ENCODE measurements at places on chromosomes 13 and 19.
A peak's percentile ranks its signal among the peaks of the same experiment; 100 is the strongest.

DNA sequence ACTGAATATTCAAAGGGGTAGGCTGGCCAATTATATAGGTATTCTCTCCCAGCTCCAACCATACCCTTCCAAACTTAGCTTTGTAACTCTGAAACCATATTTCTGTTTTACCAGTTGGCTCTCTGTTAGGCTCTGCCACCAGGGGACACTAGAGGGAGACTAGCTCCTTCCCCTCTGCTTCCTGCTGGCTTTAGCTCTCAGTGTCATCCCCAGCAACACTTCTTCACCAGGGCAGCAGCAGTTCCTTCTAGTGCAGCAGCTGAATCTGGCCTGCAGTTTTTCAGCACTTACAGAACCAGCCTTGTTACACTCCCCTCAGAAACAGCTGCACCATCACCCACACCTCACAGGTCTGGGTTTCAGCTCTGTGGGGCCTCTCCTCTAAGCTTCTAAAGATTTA is 51.0 kb upstream of the DOCK9 start:
- DNase-seq, result no peak

- DNase-seq, result no peak
Observed at GRCh38 chr19:48400018-48400742, 6.7 kb downstream of the GRIN2D start.

GRCh38 chr13:53907891-53908290 is 879.3 kb downstream of the OLFM4 start:
- DNase-seq, result no peak

DNA sequence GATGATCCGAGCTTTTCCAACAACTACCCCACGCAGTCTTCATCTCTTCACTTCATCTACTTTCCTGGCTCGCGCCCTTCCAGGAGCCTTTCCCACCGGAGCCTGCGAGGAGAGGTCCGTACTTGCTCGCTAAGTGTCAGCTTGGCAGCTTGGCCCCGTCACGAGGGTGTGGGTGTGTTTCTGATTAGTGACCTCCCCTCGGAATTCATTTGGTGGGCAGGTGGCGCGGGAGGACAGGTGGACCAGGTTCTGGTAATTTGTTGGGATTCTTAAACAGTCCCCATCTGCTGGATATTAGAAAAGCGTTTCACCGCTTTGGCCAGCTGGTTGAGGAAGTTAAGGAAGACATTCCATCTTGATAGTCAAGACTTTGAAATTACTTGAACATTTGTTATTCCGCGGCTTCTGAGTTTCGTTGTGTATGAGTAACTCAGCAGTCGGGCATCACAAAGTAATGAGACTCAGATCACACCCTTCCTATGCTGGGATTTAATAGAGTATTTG is 515 bp downstream of the UFM1 start:
- DNase-seq, result peak; percentile 23

GRCh38 chr13:100895651-100896050 is 221.1 kb upstream of the TMTC4 start:
- no peak for DNase-seq

DNA sequence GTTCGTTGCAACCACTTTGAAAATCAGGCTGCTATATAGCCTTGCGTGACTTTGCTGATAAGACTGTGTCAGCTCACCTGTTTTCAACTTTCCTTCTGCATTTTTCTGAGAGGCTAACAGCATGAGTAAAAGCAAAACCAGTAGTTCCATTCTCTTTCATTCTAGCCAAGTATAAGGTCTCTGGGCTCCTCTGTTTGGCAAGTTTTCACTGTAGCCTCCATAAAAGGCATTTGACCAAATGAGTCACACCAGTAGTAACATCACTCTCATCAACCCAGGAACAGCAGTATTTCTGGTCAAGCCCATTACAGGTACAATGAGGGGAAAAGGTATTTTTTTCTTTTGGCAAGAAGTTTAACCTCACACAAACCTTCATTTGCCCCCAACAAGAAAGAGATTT is 1149.8 kb upstream of the MIR17HG start:
- DNase-seq, result no peak

- DNase-seq, result no peak
Observed at GRCh38 chr19:39195755-39196154, 1.0 kb upstream of the NCCRP1 start.

DNA sequence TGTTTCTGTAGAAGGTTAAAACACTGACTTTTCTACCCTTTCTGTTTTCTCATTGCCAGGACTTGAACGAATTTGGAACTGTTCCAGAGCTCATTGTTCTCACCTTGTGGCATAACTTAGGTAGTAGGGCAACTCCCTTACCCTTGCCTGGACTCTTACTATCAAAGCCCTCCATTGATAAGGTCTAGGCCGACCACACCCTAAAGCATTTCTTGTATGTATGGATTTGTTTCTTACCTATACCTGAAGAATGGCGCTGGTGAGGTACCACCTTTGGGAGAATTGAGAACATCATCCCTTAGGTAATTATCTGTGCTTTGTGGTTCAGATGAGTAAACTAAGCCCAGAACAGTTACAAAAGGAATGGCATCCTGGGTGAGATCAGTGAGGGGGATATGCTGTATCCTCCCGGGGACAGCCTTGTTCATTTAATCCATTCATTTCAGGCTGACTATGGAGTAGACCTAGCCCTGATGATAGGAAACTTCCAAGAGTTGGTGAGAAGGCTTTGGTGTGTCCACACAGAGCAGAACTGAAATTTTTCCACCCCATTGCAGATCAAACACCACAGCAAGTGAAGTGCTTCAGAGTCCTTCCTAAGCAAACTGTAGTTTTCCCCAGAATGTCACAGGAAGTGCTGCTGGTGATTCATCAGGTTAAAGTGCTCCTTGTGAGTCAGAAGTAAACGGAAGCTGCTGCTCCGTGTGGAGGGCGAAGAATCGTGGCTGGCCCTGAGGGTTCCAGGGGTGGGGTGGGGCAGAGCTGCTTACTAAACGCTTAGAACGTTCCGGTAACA is 113.0 kb downstream of the TEX26 start:
- peak; percentile 85 for DNase-seq

DNA sequence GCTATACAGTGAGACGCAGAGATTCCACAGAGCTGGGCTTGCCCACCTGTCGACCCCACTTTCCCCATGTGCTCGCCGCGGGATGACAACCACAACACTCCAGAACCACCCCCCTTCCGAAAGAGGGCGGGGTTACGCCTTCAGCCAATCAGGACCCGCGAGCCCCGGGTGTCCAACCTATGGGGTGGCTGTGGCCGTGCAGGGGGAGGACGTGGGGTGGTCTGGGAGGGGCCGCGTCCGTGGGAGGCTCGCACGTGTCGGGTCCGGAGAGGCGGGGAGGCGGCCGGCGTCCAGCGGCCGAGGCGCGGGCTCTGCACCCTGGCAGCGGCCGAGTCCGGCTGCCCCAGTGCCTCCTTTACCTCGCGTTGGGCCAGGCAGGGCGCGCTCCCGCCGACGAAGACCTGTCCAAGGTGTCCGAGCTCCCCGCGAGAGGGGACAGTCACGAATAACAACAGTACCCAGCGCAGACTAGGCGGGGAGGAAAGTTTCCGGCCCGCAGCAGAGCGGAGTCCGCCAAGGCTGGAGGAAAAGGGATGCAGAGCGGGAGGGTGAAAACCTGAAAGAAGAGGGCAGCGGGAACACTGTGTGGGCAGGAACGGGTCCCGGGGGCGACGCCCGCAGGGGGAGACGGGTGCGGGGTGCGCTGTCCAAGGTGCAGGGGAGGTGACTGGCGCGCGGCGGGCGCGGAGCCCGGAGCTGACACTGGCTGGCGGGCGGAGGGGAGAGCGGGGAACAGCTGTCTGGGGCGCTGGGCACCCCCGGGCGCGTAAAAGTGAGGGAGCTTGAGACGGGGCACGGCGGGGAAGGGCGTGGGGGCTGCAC is 911 bp downstream of the ENOX1 start:
- no peak for DNase-seq

DNA sequence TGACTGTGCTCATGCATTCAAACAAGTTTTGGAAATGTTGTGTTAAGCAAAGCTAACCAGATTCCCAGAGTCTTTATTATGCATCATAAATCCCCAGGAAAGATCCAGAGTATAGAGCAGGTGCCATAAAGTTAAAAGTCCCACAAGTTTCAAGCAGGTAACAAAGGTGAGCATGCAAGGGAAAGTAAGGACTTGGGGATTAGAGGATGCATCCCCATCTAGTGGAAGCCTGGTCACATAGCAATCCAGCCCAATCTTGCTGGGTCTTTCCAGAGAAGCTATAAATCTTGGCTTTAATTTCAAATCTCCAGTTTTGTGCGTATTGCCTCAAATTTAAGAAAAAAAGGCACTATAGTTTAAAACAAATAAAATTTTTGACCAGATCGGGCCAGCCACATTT is 72.7 kb downstream of the ZNF254 start:
- no peak for DNase-seq

DNA sequence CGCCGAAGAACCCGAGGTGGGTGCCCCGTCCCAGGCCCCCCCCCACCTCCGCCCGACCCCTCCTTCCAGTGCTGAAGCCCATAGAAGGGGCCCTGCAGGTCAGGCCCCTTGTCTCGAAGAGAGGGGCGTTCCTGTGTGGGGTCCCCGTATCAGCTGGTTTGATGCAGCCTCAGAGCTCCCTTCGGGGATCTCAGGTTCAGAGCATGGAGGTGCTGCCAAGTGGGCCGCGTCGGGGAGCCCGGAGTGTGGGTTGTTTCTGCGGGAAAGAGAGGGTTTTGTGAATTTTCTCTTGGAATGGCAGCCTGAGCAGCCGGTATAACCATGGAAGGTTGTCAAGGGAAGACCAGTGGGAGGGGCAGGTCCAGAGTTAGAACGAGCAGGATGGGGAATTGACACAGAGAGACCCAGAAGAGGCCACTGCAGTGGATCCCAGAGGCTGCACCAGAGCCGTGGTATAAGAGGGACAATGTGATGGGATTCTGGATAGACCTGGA is 384 bp downstream of the TRAPPC2B start:
- DNase-seq, result no peak

DNA sequence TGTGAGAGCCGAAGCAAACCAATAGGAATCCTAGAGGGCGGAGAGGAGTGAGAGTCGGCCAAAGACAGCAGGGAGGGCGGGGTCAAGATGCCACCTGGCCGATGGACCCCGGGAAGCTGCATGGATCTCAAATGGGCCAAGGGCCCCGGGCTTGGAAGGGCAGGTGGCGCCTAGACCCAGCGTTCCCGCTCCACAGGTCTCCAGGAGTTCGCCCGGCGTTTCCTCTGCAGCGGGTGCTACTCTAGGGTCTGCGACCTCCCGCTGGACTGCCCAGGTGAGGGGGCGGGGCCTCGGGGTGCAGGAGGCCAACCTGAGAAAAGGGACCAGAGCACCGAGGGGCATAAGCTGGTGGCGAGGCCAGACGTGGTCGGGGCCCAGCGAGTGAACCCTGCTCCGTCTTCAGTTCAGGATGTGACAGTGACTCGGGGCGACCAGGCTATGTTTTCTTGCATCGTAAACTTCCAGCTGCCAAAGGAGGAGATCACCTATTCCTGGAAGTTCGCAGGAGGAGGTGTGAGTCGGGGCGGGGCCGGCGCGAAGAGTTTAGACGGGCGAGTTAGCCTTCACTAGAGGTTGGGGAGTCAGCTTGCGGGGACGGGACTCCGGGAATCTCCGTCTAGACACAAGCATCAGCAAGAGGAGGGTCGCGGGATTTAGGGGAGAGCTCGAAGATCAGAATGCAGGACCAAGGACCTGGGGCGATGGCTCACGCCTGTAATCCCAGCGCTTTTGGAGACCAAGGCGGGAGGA is 9.9 kb downstream of the SPACA6 start:
- DNase-seq, result no peak

DNA sequence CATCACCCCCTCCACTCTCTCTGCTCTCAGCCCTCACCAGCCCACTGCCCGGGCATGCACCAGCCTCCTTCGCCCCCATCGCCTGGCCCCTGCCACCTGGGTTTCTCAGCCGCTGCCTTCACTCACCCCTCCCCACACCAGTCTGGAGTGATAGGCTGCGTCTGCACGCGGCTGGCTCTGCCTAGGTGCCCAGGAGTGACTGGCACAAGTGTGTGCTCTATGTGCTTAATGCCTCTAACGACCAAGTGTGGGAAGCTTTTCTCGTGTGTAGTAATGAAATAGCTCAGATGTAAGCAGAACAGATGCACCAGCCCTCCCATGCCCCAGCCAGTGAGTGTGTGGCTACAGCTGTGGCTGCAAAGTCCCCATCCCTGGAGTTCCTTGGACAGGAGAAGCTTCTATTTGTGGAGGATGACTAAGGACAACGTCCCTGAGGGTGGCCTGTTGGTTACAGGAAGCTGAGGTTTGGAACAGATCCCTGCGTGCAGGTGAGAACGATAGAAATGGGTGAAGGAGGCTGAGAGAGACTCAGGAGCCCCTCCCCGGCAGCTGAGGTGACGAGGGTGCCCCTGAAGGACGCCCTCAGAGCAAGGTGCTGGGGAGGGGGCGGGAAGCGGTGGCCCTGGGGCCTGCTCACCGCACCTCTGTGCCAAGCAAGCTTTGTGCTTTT is 35.6 kb downstream of the ATP11A start:
- no peak for DNase-seq

DNA sequence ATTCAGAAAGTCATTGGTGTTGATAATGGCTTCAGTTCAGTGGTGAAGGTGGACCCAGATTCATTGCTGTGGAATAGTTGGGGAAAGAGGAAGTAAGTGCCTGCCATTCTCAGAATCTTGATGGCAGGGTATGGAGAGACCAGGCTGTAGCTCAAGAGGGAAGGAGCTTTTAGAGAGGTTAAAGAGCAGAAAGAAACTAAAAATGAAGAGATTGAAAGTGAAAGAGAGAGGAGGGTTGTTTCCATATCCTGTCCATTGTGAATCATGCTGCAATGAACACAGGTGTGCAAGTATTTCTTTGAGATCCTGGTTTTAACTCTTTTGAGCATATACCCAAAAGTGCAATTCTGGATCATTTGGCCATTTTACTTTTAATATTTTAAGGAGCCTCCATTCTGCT is 12.5 kb downstream of the GJB6 start:
- DNase-seq, result no peak

DNA sequence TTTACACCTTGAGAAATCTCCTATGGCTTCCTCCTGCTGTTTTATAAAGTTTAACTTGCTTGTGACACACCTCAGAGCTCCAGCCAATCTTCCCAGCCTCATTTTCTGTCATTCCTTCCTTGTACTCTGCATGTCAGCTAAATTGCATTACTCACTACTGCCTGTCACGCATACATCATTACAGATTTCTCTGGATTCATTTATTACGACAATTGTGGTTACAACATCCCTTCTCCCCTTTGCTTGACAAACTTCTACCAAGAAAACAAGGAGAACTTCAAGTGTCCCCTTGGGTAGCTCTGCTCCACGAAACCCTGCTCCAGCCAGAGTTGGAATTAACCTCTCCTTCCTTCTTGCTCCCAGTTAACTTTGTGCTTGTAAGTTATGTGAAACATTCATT is 22.0 kb upstream of the GPR18 start:
- no peak for DNase-seq

- peak; percentile 6 for DNase-seq
Observed at GRCh38 chr19:30666301-30666803, 294.2 kb downstream of the ZNF536 start.

DNA sequence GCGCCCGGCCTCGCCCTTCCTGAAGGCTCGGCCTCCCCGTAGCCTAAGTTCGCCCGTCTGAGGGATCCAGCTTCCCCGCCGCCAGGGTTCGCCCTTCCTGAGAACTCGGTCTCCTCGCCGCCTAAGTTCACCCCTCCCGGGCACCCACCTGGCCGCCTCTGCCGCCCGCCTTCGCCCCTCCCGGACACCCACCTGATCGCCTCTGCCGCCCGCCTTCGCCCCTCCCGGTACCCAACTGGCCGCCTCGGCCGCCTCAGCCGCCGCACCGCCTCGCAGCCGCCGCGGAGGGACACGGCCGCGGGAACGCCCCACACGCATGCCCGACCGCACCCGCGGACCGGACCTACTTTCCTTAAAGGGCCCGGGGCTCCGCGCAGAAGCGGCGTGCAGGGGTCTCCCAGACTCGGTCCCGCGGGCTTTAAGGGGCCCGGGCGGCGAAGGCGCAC is at the start of gene MOB3A:
MOB3A (minus strand) TSS at position 293 of the 446 bp plus-strand sequence. CDS start 17,766 bp downstream, outside the sequence.
- peak; percentile 72 for DNase-seq
